ENCODE measurements at places on chromosomes 4 and X.

GRCh38 chr4:34422472-34423175 lies 1821.7 kb downstream of the ARAP2 start:
- no peak for DNase-seq

DNA sequence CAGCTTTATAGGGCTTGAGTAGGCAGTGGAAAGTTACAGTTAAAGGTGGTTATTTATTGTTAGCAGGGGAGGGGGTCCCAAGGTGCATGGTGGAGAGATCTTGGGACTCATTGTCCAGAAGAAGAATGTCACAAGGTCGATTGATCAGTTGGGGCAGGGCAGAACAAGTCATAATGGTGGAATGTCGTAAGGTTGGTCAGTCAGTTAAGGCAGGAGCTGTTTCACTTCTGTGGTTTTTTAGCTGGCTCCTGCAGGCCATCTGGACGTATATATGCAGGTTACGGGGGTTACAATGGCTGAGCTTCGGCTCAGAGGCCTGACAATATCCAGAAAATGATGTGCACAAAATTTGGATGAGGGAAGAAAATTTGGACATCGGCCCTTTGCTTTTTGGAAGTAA lies 7.1 kb downstream of the OFD1 start:
- peak; percentile 36 for DNase-seq

- no peak for DNase-seq
Measured at GRCh38 chr4:2338754-2339457, 77.0 kb upstream of the MXD4 start.

DNA sequence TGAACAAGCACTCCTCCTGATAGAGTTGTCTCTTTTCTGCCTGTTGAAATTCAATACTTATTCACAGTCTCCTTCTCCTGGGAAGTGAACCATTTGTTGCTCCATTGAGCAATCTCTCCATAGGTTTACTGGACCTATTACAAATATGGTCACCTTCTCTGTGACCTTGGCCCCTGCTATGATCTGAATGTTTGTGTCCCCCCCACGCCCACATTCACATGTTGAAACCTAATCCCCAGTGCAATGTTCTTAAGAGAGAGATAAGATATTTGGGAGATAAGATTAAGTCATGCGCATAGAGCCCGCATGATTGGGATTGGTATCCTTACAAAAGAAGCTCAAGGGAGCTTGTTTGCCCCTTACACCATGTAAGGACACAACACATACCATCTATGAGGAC lies 54.1 kb upstream of the GABRE start:
- DNase-seq = no peak

DNA sequence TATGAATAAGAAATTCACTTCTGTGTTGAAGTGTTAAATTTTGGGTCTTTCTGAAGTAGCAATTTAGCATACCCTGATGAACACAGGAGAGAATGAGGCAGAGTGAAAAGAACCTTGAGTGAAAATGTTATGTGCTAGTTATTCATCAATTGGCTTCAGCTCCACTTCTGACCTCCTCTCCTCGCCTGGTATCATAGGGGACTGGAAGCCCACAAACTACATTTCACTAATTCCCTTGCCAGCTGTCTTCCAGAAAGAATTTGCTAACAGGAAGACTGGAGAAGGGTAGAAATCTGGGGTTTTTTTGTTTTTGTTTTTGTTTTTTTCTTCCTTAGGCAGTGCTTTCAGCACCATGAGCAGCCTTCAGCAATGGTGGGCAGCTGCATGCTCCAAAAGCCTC lies 5.5 kb upstream of the DAPP1 start:
- DNase-seq = no peak

DNA sequence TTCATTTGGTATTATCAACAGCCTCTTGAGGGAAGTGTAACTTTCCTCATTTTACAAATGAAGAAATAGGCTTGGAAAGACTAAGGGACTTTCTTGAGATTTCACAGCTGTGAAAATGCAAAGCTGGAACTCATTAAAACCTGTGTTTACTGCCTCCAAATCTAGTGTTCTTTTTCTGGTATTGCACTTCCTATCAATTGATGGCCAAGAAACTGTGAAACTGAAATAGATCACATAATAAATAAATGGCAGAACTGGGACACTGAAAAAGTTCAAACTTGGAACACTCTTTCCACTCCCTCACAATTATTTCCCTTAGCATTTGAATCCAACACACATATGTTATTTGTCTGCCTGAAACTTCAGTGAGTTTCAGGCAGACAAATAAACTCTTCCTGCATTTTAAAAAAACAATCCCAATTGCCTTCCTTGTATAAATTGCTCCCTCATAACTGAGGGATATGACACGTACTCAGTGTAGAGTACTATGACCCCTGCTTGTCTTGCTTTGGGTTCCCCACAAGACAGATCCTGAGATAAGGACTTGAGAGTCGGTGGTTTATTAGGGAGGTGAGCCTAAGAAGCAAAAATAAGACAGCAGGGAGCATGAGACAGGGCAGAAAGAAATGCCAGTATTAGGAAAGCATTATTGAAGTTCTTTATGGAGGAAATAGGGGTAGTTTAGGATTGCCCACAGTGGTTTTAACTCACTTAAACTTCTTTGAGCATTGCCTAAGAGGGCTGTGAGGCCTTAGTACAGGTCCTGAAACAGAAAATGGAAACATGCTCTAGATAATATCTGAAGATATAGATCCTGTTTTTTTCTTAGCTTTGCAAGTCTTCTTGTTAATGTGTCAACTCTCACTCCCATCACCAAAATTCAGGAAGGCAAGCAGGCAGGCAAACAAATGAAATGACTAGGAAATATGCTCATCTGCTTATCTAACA lies 33.9 kb downstream of the RTL3 start:
- DNase-seq = no peak

DNA sequence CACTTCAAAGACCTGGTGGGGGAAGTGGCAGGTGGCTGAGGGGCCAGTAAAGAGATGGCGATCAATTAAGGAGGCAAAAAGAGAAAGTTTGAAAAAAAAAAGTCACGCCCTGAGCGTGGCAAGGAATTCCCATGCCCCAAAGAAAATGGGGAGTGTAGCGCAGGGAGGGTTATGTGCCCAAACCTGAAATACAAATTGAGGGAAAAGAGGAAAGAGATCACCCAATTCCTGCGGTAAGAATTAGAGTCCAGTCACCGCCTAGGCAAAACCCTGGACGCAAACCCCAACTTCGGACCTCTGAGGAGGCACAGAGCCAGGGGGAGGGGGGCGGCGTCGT lies 595 bp downstream of the ENOX2 start:
- DNase-seq = no peak

- DNase-seq = peak; percentile 91
Measured at GRCh38 chr4:40840985-40841571, 91.3 kb downstream of the NSUN7 start.

- DNase-seq = no peak
Measured at GRCh38 chrX:129813662-129814368, 29.9 kb downstream of the ZDHHC9 start.

DNA sequence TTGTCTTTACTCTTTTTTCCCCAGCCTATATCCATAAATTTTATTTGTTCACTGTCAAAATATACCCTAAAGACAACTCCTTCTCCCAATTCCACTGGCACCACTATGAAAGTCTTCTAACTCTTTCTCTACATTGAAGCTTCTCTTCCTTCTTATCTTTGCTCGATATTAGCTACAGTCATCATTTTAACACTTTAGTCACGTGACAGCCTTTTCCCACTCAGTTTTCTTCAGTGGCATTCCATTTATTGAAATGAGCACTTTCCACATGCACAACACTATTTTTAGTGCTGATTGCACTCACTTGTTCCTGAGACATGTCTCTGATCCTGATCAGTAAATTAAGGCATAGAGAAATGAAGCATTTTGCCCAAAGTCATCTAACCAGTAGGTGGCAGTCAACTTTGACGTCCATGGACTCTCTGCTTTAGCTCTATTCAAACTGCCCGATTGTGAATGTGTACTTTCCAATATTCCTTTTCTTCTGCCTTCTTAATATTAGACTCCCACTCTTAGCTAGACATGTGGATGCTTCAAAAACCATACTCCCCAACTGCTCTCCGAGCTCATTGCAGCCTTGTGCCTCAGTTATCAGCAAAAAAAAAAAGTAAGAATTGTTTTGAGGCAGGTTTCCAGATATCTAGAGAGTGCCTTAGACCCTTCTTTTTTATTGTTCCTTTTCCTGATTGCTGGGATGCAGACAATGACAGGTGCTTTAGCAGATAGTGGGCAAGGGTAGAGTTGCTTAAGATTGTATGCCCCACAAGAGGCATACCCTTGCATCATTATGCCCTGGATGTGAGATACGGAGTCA lies 394.4 kb upstream of the ADGRL3 start:
- peak; percentile 55 for DNase-seq

- DNase-seq = no peak
Measured at GRCh38 chrX:133916984-133917722, 68.2 kb downstream of the GPC3 start.

DNA sequence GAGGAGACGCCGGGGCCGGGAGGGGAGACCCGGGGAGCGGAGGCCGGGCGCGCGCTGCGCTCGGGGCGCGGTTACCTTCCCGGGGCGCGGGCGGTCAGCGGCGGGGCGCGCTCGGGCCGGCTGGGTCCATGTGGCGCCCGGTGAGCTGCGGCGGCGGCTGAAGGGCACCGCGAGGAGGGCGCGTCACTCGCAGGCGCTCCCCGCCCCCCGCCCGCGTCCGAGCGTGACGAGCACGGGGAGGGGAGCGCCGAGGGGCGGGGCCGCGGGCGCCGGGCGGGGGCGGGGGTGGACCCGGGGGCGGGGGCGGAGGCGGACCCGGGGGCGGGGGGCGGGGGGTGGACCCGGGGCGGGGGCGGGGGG lies at the start of gene CPLX1:
Gene CPLX1 (minus strand): TSS at position 159 of the 360 bp plus-strand sequence. CDS start 1,607 bp downstream, outside the sequence.
- no peak for DNase-seq

DNA sequence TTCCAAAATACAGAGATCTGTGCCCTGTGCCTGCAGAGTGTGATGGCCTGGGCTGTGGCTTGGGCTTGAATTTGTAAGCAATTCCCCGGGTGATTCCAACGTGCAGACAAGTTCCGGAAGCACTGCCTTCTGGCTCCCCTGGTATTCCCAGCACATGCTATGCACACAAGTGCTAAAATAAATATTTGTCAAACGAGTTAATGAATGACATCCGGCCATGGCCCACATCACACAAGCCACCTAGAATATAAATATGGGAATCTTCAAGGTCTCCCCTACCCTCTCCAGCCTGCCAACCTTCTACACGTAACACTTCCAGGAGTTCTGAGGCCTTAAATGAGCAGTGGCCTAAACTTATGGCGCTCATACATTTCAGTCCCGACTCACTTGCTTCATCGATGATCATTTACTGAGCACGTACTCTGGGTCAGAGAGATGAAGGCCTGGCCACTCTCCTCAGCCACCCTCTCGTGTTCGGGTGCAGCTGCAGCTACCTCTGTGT lies 21.3 kb downstream of the DCTD start:
- DNase-seq = no peak

DNA sequence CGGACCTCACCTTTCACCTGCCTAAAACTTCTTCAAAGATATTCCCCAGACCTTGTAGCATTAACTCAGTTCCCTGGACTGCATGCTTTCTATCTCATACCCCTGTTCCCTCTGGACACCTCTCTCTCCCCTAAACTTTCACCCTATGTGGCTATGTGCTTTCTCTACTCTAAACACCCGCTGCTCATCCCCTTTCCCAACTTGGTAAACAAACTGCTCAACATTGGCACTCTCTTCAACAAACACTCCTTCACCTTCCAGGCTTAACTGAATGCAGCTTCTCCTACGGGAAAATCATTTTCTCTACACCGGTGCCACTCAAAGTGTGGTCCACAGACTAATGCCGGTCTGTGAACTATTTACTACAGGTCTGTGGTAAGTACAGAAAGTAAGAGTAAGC lies 19.9 kb downstream of the PHF8 start:
- no peak for DNase-seq

- no peak for DNase-seq
Measured at GRCh38 chr4:39037491-39037825, 5.2 kb upstream of the TMEM156 start.

- DNase-seq = no peak
Measured at GRCh38 chrX:40103565-40104323, 6.0 kb upstream of the BCOR start.
